ENCODE measurements at places on chromosomes 7 and 10.

- no peak for DNase-seq
Observed at GRCh38 chr10:105974803-105975456, 1189.6 kb downstream of the SORCS1 start.

DNA sequence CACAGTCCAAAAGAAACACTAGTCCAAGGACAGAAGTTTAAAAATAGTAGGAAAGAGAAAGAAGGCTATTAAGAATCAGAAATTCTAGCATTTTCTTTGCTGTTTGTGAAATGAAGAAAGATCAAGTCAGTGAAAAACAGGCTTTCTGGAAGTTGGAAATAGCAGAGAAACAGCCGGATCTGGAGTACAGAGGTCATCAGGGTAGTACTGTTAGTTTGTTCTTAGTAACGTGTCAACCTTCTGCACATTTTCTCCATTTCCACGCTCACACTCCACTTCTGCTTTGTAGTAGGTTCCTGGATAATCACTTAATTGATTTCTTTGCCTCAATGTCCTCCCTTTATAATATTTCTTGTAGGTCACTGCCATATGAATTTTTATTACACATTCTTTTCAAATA lies 322.6 kb downstream of the PCLO start:
- DNase-seq = no peak

DNA sequence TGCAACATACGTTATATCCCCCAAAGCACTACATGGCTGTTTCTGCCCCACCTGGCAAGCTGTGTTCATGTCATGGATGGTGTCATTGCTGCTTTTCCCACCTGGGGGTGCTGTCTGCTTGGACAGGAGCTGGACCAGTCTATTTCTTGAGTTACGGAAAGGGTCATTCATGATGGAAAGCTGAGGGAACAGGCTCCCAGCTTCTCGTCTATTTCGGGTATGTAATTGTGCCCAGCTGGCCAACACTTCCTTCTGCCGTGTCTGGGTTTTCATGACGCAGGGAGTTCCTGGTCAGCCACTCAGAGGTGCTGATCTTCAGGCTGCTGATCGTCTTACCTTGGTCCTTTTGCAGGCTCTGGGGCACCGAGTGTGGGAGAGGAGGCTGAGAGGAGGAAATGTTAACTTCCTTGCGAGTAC lies 8.6 kb downstream of the BTBD16 start:
- no peak for DNase-seq

GRCh38 chr7:115217373-115217772 lies 295.5 kb downstream of the MDFIC start:
- DNase-seq = no peak

- DNase-seq = no peak
Observed at GRCh38 chr7:120691915-120692314, 166.0 kb downstream of the TSPAN12 start.

GRCh38 chr7:92576296-92576695 lies 13.9 kb downstream of the FAM133B start:
- DNase-seq = peak; percentile 37

DNA sequence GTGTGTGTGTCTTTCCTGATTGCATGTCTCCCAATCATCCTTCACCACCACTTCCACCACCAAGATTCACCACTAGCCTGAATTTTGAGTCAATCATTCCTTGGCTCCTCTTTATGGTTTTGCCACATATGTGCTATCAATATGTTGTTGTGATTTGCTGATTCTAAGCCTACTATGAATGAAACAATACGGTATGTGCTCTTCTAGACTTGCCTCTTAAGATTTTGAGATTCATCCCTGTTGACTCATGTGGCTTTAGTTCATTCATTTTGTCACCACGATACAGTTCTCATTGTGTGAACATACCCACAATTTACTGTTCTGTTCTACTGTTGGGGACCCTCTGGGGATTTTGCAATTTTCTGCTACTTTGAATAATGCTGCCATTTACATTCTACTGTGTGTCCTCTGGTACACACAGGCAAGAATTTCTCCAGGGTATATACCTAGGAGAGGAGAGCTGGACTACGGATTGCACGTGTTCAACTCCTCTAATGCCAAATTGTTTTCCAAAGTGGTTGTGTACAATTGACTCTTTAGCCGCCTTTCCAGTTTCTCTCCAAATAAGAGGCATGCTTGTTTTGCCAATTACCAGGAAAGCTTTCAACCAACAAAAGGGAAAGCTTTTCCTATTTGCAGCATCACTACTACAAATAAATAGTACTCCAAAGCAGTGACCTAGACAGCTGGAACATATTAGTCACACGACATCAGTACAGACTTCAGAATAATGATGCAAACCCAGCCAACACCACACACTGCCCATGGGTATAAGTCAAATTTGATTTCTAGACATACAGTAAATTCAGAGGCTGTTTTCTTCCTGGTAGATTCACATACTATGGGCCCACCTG lies 30.0 kb downstream of the SGMS1 start:
- DNase-seq = no peak

GRCh38 chr10:100109670-100110069 lies 28.0 kb upstream of the CPN1 start:
- DNase-seq = no peak

- DNase-seq = no peak
Observed at GRCh38 chr10:101000127-101000914, 713 bp downstream of the LZTS2 start.

- no peak for DNase-seq
Observed at GRCh38 chr10:100567249-100567648, 31.5 kb downstream of the HIF1AN start.

- DNase-seq = no peak
Observed at GRCh38 chr10:50522908-50523307, 100.8 kb downstream of the SGMS1 start.

- no peak for DNase-seq
Observed at GRCh38 chr10:65754112-65754511, 1171.7 kb upstream of the LRRTM3 start.

DNA sequence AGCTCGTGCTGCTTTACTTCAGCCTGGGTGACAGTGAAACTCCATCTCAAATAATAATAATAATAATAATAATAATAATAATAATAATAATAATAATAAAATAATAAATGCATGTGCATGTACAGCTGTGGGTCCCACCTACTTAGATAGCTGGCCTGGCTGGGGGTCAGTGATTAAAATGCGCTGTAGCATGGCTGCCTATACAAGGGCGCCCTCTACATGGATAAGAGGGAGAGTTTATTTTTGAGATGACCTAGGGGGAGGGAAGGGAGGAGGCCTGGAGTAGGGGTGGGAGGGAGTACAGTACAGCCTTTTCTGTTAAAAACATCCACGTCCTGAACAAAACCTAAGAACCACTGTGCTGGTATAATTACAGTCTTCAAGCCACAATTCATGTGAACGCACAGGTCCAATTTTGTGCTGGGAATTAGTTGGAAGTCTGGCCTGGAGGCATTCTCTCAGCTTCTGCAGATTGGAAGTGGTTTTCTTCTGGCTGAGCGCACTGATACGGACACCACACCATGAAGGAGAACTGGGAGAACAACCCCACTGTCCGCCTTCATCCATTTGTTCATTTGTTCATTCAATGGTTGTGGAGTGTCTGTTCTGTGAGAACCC lies 146.5 kb downstream of the TMEM178B start:
- DNase-seq = peak; percentile 72

GRCh38 chr10:93461807-93462178 lies 20.3 kb downstream of the MYOF start:
- no peak for DNase-seq

DNA sequence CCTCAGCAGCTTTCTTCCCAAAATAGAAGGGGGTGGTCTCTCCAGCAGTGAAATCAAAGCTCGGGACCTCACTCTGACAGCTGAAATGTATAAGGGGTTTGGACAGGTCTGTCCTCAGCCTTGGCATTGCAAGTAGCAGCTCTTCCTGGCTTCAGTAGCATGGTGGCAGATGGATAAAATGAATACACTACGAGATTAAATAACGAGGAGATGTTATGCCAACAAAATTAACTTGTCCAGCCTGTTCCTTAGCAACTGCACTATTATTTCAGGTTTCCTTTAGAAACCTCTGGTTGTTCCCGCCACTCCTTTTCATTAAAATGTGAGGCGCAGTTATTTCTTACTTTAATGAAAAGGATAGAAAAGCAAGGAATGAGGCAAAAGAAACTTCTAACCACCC lies 24.9 kb downstream of the PRLHR start:
- DNase-seq = no peak

DNA sequence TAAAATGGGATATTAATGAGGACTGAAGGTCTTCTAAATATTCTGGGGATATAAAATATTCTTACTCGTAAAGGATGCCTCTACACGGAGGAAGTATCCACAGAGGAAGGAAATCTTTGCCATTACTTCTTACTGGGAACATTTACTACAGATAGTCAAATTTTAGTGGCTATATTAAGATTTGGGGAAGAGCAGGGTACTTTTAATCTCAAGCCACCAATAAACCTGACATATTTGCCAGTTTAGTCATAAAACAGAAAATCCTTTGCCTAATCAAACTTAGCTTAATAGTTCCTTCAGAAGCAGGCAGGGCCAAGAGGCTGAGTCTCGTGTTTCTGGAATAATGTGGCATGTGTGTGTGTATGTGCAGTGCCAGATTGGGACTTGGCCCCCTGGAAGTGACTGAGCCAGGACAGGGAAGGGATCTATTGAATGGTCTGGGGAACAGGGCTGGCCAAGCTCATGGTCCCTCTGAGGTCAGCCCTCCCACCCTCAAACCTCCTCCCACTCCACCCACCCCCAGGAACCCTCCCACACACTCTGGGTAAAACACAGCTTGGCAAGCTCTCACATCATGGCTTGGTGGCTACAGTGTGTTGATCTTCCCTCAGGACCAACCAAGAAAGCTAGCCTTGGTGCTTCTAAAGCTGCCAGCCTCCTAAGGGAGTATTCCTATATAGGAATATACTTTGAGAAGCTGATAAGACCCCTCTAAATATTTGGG lies 1.6 kb upstream of the PIK3CG start:
- no peak for DNase-seq

GRCh38 chr10:100997360-100998182 lies 2.0 kb upstream of the LZTS2 start:
- peak; percentile 76 for DNase-seq

DNA sequence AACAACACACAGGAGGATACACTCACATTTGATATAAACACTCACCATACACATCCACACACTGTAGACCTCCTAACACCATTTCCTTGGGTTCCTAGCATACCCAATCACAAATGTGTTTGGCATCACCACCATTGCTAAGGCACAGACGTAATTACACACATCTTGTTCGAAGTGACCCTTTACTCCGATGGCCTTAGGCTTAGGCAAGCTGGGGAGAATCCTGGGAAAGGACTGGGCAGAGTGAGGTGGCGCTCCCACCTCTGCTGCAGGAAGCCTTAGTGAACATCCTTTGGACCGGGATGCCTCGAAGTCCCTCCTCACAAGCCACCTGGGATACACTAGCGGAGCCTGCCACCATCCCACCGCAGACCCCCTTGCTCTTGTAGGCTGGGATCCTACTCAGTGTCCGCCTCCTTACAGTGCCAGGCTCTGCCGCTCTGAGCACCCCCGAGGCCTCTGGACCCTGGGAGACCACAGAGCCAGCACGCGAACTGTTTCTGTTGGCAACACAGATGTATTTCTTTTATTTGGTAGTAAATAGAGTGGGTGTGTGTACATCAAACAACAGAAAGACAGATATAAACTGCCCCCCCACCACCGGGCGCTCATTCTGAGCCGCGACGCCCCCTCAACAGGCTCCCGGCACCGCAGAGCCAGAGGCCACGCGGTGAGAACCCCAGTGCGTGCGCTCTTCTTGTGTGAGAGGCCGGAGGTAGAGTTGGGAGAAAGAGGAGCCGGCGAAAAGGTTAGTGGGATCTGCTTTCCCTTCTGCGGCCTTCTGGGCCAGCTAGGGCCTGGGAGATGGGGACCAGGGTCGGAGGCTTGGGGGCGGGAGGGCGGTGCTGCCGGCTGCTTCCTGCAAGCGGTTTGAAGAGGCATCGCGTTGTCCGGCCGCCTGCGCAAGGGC lies 5.9 kb upstream of the HMX2 start:
- no peak for DNase-seq

- no peak for DNase-seq
Observed at GRCh38 chr10:79239275-79239779, 107.9 kb upstream of the PPIF start.

- DNase-seq = no peak
Observed at GRCh38 chr7:36621396-36621795, 102.9 kb downstream of the AOAH start.

DNA sequence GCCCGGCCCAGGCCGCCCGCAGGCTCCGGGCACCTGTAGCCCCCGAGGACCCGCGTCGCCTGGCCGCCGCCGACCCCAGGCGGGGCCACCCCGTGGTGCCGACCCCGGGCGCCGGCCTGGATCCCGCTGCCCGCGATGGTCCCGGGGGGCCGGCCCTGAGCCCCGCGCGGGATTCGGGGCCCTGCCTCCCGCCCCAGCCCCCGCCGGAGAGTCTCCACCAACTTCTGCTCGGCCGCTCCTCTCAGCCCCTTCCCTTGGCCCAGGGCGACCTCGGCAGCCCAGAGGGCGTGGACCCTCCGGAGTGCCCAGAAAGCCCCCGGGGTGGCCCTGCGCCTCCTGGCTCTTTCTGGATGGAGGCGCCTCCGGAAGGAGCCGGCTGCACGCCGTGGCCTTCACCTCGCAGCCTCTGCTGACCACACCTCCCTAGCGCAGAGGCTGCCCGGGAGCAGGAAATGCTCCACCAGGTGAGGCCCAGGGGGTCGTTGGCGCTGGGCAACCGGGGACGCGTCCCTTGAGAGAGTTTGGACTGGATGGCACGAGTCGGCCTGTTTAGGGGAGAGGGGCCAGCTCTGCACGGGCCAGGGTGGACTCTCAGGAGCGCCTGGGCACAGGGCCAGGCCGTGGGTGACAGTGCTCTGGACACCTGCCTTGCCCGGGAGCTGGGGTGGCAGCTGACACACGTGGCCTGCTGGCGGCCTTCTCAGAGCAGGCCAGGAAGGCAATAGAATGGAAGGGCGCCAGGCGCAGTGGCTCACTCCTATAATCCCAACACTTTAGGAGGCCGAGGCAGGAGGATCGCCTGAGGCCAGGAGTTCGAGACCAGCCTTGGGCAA lies 529 bp downstream of the ZNF853 start:
- DNase-seq = peak; percentile 46

DNA sequence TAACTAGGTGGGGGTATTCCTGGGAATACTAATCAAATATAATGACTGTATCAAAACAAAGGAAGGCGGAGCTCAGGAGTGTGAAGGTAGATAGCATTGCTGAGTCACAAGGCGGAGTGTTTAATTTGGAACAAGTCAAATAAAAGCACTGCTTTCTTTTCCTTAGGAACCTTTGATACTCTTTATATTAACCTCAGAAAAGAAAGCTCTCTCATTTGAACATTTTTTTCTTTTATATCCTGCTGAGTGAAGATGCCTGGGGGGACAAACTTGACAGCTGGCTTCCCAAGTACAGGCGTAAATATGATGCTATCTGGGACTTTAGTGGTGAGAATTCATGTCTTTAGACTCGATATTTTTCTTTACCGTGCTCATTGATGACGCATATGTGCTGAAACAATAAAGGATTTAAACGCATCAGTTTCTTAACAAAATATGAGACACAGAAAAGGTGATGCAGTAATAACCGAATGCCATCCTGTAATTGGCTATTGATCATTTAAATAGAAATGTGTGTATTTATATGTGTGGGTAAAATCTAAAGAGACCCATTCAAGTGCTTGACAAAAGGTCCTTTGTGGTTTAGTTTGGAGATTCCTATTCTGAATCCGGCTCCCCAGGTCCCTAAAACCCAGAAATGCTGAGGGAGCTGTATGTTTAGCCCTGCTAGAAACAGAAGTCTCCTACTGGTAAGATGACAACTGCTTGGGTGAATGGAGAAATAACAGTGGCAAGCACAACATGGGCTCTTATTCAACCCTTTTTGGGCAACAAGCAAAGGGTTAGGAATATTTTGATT lies 102.7 kb downstream of the PRTFDC1 start:
- no peak for DNase-seq

Measured in D341Med (cell line).